ENCODE measurements at places on chromosomes 11 and 22. TPM values are rescaled to one million over a fixed set of nuclear protein-coding genes. Genes with fewer than 3 reads are reported as not detected.

PYGM gene
- 2.4 TPM for polyA plus RNA-seq

ZBED5 gene
- polyA plus RNA-seq, result 59.1 TPM

PAX6 gene
- polyA plus RNA-seq, result 6.7 TPM

PLA2G3 gene
- 0.01 TPM for polyA plus RNA-seq

CCDC157 gene
- 3.1 TPM for polyA plus RNA-seq

PVALB gene
- polyA plus RNA-seq, result 0.31 TPM

CABP4 gene
- 0.90 TPM for polyA plus RNA-seq

GALR3 gene
- polyA plus RNA-seq, result 0.04 TPM

RTN3 gene
- polyA plus RNA-seq, result 103 TPM

CHRDL2 gene
- 2.4 TPM for polyA plus RNA-seq

DNA sequence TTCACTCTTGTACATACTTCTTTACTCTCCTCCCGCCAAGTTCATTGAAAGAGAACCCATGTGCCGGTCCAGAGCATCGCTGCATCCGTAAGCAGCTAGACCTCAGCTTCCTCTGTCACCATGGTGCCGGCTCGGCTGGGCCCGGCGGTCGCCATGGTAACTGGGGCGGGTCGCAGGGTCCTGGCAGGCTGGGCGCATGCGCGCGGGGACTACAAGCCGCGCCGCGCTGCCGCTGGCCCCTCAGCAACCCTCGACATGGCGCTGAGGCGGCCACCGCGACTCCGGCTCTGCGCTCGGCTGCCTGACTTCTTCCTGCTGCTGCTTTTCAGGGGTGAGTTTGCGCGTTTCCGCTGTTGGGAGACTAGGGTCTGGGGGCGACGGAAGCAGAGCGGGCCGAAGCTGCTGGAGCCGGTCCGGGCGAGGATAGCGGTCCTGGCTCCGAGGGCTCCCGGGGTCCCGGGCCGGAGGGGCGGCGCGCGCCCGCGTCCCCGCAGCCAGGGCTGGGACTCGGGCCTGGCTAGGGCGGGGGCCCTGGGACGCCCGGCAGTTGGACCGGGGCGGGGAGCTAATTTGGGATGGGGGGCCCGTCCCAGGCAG is at the start of gene JAM3:
JAM3 (plus strand) TSS at position 244 of the 597 bp plus-strand sequence; CDS start at position 256, 12 bp downstream.
- DNase-seq, result peak; percentile 82

GRCh38 chr11:134785660-134786284 is 373.7 kb upstream of the B3GAT1 start:
- DNase-seq, result no peak

- no peak for DNase-seq
Measured at GRCh38 chr11:18780329-18780728, 11.3 kb downstream of the PTPN5 start.

DNA sequence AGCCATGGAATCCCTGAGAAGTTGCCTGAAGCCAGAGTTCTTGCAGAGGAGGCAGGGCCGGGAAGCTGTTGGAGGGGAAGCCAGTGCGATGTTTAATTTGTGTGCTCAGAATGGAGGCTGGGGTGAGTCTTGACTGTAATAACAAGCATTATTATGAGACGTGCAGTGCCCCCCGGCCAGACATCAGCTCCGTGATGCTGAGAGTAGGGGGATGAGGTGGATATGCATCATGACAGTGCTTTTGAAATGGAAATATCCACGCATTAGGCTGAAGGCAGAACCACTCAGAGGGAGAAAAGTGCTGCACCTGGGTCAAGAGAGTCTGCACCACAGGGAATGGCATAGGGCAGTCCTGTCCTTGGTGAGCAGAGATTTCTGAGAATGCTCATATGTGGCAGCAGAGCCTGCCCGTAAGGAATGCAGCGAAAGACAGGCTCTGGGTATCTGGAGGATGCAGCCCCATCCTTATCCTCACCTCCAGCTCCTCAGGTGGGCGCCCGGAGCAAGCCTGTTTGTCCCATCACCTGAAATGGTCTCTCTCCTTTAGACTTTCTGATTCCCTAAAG is 37.6 kb upstream of the SEZ6L start:
- DNase-seq, result no peak

GRCh38 chr11:3109921-3110706 is 52.9 kb upstream of the CARS1 start:
- DNase-seq, result peak; percentile 37

DNA sequence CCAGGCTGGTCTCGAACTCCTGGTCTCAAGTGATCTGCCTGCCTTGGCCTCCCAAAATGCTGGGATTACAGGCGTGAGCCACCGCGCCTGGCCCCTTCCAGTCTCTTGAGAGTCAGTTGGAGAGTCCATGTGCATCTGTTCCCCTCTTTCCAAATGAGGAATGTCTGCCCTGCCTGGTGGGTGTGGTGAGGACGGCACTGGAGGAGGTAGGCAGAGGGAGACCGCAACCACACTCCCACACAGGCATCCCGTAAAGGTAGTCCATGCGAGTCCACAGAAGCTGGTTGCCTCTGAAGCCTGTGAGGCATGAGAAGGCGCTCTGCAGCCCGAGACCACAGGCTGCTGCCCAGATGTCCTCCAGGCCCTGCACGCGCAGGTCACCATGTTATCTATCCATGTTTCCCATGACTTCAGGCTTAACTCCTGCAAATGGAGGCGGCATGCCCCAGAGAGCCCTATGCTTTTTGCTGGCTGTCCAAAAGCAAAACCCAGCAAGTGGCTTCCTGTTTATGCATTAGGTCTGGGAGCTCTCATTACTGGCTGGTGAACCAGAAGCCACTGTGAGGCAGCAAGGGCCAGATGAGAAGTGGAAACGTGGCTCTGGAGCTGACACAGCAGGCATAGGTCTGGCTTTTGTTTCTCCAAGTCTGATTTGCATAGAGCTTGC is 43.4 kb downstream of the GRIK4 start:
- DNase-seq, result no peak

DNA sequence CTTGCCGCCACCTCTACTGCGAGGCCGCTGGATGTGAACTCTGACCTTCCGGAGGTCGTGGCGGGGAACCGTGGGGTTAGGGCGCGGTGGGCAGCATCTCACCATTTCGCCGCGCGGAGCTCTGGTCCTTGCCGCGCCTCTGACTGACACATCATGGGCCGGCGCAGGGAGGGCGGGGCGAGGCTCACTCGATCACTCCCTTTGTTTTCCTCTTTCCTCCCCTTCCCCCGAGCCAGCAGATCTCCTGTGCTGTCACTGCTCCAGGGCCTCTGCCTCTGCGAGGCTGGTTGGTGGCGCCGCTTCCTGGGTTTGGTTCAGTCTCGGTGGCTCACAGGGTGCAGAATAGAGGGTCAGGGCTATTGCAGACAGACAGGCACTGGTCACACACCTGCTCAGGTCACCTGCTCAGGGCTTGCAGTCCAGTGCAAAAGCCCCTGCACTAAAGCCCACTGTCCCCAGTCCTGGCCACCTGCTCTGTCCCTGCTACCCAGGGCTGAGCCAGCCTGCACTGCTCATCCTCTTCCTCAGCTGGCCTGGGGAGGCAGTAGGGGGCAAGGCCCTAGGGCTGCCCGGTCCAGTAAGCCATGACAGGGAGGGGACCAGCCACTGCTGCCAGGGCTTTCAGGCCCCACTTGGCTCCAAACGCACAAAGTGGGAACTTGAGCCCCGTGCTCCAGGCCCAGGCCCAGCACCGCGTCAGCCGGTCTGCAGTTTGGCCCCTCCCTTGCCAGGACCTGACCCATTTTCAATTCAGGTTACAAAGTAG is 36.2 kb downstream of the PISD start:
- peak; percentile 79 for DNase-seq

GRCh38 chr11:73287400-73288101 is 15.4 kb downstream of the P2RY6 start:
- DNase-seq, result no peak

DNA sequence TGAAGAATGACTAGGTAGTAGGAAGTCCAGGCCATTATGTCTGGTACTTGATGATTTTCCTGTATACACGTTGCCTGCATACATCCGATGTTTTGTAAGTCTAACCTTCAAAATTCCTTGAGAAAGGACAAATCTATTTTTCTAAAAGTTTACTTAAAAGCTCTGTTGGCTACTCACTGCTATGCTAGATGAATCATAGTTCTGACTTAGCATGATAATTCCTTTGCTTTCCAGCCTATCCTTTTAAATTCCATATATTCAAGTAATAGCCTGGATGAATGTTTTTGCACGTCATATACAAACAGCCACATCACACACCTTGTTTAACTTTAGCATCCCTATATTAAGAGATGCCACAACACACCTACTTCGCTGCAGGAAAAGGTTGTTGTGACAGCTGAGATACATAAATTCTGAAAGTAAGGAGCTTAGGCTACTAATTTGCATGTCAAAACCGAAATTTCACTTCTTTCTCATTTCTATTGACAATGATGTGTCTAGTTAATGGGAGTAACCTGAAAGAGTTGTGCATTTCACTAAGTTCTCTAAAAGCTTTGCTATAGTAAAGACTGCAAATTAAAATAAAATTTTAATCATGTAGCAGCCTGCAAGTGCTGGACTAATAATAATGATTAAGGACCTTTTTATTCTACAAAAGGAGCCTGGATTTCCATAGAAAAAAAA is 1116.4 kb downstream of the JRKL start:
- no peak for DNase-seq

DNA sequence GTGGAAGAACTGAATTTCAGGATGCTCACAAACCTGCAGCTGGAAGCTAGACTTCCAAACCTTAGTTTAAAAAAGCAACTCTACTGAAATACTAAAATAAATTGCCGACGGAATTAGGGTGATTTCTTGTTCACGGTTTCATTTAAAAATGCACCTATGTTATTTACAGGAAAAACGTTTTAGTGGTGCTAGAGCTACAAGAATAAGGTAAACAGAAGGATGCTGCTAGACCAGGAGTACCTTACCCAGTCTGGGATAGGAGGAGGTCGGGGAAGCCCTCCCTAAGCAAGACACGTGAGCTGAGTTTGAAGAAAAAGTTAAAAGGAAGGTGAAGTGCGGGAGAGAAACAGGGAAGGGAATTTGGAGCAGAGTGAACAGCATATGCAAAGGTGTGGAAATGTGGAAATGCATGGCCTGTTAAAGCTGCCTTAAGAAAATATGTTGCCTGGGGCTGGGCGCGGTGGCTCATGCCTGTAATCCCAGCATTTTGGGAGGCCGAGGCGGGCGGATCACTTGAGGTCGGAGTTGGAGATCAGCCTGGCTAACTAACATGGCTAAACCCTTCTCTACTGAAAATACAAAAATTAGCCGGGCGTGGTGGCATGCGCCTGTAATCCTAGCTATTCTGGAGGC is 1.4 kb upstream of the FTH1 start:
- DNase-seq, result no peak

DNA sequence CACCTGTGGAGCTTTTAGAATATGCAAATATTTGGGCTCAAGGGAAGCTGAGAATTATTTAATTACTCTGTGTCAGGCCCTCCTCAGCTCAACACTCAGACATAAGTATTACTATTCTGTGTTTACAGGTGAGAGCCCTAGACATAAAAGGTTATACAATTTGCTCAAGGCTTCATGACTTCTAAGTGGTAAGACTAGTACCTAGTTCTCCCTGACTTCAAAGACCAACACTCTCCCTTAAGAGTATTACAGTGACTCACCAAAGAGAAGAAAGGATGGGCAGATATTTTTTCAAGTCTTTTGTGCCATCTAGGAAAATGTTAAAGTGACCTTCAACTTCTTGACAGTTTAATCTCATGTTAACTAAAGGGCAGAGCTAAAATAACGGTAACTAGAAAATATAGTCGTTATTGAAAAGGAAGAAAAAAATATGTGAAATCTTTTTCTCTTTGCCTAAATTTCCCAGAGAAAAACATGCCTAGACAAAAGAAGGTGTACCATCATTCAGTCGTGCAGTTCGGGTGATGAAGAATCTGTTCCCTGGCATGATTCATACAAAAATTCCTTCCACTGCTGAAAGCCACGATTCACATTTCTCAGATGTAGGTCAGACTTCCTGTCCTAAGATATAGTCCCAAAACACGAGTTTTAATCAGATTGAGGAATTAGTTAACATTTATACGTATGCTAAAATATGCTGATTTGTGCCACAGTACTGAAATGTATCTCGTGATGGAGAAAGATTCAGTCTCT is 849.1 kb upstream of the API5 start:
- no peak for DNase-seq

- no peak for DNase-seq
Measured at GRCh38 chr11:117421041-117421440, 93.4 kb downstream of the CEP164 start.

- DNase-seq, result no peak
Measured at GRCh38 chr11:110991661-110992355, 253.7 kb upstream of the POU2AF2 start.

DNA sequence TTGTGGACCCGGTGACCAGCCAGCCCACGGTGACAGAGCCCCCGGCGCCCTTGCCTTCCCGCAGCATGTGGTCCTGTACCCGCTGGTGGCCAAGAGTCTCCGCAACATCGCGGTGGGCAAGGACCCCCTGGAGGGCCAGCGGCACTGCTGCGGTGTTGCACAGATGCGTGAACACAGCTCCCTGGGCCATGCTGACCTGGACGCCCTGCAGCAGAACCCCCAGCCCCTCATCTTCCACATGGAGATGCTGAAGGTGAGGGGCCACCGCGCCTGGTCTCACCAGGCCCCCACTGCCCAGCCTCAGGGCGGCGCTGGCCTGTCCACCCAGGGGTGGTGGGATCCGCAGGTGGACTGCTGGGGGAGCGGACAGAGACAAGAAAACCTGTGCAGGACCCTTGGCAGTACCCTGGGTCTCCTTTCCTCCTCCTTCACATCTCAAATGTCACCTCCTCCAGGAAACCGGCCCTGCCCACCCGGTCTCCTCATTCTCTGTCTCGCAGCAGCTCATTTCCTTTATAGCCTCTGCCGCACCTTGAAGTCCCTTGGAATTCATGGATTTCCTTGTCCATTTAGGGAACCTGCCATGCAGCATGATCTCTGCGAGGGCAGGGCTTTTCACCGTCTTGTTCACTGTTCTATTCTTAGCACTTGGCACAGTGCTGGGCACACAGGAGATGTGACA is 6.5 kb downstream of the AIP start:
- DNase-seq, result no peak

- no peak for DNase-seq
Measured at GRCh38 chr11:118343248-118343647, 743 bp upstream of the CD3D start.

DNA sequence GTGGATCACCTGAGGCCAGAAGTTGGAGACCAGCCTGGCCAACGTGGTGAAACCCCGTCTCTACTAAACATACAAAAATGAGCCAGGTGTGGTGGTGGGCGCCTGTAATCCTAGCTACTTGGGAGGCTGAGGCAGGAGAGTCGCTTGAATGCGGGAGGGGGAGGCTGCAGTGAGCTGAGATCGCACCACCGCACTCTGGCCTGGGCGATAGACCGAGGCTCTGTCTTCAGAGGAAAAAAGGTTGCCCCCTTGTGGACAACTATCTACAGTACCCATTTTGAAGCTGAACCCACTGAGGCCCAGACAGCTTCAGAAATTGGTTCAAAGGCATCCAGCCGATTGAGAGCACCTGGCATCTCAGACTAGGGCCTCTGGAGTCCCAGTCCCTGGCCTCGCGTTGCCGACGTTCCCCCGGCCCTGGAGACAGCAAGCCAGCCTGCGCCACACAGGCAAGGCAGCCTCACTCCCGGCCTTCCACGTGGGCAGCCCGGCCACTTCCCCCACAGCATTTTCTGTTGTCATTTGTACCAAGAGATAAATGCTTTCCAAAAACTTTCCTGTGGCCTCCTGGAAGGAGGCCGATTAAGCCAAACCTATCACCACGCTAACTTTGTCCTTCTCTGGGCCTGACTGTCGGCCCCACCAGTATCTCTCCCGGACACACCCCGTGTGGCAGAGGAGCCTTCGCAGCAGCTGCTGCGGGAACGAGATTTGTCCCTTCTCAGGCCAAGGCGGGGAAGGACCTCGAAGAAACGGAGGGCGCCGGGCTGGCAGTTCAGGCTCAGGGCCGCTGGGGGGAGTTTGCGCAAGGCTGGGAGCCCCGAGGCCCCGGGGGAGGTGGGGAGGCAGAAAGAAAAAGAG is 82.8 kb downstream of the FLI1 start:
- DNase-seq, result peak; percentile 14

Measured in large intestine (tissue), 12 donors.